ENCODE measurements at places on chromosomes 1 and 21.

- peak; percentile 20 for DNase-seq
Observed at GRCh38 chr21:42158846-42159245, 60.1 kb upstream of the ABCG1 start.

DNA sequence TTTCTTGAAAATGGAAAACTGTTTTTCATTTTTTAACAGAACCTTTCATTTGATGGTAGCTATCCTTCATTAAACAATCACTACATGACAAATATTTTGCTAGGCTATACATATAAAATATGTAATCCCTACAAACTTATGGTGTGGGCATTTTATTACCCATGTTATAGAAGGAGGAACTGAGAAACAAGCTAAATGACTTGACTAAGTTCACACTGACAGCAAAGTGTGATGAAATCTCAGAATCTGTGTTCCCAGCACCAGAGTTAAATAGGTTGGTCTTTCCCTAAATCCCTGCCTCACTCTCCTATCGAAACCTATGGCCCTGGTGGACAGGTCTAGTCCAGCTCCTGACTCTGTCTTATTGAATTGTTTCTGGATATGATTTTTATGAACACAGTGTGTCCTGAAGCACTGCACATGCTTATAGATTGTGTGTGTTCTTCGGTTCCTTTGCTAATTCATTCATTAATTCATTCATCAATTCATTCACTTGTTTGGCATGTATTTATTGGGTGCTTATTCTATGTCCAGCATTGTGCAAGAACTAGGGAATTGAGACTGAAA is 301.0 kb downstream of the GRIK1 start:
- DNase-seq: no peak

GRCh38 chr21:29233611-29234540 is 64.8 kb upstream of the BACH1 start:
- no peak for DNase-seq

GRCh38 chr1:228373681-228374571 is 32.7 kb downstream of the TRIM11 start:
- DNase-seq: peak; percentile 41

- peak; percentile 36 for DNase-seq
Observed at GRCh38 chr21:45381036-45381787, 23.8 kb upstream of the COL18A1 start.

- DNase-seq: peak; percentile 45
Observed at GRCh38 chr1:2606881-2607621, 20.5 kb downstream of the PRXL2B start.

DNA sequence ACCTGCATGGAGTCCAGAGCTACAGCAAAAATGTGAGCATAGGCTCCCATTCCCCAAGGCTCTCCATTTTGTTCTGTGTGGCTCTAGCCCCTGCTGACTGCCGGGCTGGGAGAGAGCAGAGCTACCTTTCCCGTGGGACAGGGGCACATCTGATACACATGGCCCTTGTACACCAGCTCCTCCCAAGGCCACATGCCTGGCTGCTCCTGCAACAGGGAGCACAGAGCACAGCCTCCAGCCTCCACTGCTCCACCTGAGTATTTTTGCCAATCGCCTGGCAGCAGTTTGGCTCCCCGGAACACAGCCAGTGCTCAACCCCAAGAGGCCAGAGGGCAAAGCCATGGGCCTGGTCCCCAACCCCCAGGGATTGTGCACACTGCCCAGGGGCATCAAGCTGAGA is 146.5 kb downstream of the CHD1L start:
- no peak for DNase-seq

- DNase-seq: no peak
Observed at GRCh38 chr1:217196616-217197015, 434.3 kb downstream of the GPATCH2 start.

- peak; percentile 47 for DNase-seq
Observed at GRCh38 chr1:41357451-41358101, 3.7 kb upstream of the FOXO6 start.

DNA sequence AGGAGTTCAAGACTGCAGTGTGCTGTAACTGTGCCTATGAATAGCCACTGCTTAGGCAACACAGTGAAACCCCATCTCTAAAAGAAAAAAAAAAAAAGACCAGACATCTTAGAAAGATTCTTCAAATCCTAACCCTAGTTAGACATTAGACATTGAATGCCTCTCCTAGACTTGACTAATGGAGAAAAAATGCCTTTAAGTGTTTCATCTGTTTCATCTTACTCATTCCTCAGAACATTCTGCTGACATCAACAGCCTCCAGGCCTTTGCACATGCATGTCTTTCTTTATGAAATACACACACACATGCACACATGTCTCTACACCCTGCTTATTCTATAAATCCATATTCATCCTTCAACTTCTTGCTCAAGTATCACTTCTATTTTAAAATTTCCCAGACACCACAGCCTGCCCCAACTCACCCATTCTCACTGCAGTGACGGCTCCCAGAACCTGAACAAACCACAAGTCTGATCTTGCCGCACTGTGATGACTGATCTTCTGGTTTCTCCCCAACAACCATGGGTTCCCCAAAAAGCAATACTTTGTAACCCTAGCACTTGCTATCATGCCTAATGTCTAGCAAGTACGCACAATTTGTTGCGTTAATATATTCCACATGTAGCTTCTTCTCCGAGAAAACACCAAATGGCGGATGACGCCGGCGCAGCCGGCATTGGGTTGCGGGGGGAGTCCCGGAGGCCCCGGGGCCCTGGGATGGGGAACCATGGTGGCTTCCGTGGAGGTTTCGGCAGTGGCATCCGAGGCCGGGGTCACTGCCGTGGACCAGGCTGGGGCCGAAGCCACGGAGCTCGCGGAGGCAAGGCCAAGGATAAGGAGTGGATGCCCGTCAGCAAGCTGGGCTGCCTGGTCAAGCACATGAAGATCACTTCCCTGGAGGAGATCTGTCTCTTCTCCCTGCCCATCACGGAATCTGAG is 37.4 kb downstream of the LRRC52 start:
- DNase-seq: no peak

GRCh38 chr1:39229504-39229903 is 25.0 kb downstream of the MACF1 start:
- DNase-seq: no peak

GRCh38 chr1:184300446-184300845 is 86.4 kb upstream of the C1orf21 start:
- no peak for DNase-seq

DNA sequence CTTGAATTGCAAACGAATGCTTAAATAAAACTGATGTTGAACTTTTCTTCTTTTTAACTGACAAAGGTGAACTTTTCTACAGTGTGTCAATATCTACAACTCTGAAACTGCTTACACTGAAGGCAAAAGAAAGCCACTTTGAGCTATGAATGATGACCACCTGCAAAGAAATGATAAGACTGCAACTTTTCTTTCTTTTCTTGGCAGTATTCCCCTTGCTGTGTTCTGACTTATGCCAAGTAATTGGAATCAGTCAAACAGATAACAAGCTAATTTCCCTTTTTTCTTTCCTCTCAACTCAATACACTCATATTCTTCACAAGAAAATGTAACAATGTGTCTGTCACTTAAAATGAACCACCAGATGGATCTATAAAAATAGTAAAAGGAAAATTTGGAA is 588.1 kb upstream of the BRINP3 start:
- no peak for DNase-seq

DNA sequence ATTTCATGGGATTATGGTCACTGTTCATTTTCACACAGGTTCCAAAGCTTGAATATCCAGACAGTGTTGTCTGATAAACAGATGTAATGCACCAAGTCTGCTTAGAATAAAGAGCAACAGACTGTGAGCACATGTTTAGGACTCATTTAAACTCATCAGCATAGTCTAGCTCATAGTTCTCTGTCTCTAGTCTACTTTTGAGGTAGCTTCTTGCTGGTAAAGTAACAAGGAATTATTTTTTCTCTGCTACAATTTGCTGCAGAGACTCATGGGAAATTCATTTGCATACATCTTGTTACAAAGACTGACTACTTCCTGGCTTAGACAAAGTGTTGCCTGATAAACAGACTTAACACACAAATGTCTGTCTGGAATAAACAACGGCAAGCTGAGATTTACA is 187.2 kb downstream of the NFIA start:
- no peak for DNase-seq

DNA sequence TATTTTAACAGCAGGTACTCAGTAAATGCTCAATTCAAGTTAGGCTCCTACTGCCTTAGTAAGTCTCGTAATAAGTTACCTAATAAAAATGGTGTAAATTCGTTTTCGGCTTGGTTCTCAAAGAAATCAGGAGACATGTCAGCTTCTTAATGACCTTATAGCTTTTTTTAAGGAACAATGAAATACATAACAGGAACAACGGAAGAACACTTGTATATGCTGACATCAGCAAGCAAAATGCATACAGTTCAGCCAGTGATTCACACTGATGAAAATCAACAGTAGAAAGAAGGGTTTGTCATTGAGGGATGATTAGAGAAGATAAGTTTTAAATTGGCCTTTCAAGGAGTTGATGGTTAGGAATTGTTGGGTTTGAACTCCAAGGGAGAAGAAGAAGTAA is 13.3 kb downstream of the RPTN start:
- DNase-seq: no peak

GRCh38 chr1:39683591-39684312 is 7.5 kb downstream of the HPCAL4 start:
- DNase-seq: no peak

GRCh38 chr1:198873696-198874230 is 234.9 kb downstream of the PTPRC start:
- DNase-seq: no peak

DNA sequence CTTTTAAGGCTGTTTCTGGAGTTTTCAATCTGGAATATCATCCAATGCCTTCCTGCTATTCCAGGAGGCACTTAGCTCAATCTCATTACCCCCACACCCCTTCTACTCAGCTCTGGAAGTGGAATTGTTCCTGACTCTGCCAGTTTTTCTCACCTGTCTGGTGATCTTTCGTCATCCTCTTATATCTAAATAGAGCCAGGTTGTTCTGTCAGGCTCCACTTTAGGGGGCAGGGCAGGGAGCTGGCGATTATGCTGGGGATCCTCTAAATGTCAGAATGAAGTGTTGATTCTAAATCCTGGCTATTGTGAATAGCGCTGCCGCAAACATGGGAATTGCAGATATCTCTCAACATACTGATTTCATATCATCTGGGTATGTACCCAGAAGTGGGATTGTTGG is 63.6 kb upstream of the ETV3 start:
- no peak for DNase-seq

DNA sequence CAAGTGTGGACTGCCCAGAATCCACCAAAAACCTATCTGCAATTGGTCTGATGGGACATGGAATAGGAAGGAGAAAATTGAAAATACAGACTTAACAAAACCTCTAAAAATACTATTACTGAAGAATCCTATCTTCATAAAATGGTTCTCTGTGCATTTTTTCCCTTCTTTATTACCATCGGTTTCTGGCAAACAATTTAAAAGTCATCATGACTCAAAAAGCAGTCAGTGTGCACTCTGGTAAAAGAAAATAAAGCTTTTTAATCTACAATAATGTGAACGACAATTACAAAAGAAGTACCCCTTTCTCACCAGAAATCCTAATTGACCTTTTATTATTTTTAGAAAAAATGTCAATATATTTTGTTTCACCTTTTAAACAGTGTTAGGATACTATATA is 186.3 kb downstream of the TPR start:
- DNase-seq: no peak

- no peak for DNase-seq
Observed at GRCh38 chr1:178867670-178868069, 3.2 kb downstream of the ANGPTL1 start.

GRCh38 chr21:42144679-42145568 is 73.8 kb downstream of the UMODL1 start:
- DNase-seq: peak; percentile 27

GRCh38 chr1:64917328-64917861 is 49.0 kb downstream of the JAK1 start:
- DNase-seq: no peak
